ENCODE measurements at places on chromosomes 2 and 18.

DNA sequence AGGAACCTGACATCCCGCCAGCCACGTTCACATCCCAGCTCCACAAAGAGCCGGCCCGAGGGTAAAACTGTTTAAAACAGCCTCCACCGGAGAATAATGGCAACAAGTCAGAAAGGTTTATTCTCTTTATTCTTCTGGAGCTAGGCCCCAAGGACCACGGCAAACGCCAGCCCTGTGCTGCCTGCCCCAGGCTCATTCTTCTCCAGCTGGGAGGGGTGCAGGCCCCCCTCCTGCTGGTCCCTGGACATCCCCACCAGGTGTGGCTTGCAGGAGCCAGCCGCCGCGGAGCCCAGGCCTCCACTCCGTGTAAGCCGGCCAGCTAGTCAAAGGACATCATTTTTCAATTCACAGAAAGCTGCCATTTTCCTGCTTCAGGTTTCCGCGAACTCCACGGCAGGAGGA lies 65.8 kb upstream of the SALL3 start:
- no peak for ATAC-seq

GRCh38 chr18:12154361-12154760 lies 60.7 kb downstream of the ANKRD62 start:
- no peak for ATAC-seq

- no peak for ATAC-seq
Measured at GRCh38 chr2:37911296-37911873, 13.7 kb upstream of the RMDN2 start.

DNA sequence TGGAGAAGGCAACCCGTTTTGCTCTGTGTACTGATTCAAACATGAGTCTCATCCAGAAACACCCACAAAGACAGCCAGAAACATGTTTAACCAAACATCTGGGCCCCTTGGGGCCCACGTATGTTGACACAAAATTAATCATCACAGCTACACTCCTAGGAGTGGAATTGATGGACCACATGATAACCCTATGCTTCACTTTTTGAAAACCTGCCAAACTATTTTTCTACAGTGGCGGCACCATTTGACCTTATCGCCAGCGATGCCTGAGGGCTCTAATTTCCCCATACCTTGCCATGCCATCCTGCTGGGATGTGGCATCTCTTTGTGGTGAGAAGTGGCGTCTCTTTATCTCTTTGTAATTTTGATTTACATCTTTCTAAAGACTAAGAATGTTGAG lies 38.5 kb downstream of the PSMG2 start:
- ATAC-seq = no peak

GRCh38 chr2:19205983-19206533 lies 152.4 kb downstream of the OSR1 start:
- ATAC-seq = no peak

DNA sequence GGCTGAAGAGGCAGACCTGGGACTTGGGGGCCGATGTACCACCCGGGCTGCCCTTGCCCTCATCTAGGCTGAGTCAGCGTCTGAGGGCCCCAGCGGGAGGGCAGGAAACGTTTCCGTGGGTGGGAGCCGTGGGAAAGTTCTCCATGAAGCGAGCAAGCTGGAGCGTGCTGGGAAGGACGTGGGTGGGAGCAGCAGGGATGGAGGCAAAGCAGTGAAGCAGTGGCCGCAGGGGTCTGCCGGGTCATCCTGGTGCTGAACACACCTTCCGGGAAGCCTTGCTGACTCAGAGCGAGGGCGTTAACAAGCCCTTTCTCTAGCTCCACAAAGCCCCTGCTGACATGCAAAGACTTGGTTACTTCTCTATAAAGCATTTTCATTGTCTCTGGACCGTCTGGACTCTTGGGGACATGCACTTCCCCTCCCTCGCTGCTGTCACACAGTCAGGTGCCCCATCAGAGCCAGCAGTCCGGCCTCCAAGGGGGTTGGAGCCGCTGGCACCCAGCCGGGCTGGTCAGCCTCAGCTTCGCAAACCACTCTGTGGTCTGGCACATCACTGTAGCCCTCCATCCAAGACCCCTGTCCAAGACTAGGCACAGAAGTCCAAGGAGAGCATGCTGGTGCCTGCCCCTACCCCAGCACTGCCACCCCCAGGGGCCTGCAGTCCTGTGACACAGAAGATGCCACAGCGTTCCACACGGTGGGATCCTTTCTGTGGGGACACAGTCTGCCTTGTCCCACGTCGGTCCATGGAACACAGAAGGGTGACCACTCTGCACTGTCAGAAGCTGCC lies 115.1 kb upstream of the GPC1 start:
- ATAC-seq = no peak

Data from activated CD4-positive, CD25-positive, alpha-beta regulatory T cell treated with anti-CD3 and anti-CD28 coated beads, Interleukin-2, amount 50 U/mL, for 24 hours (primary cell).